ENCODE measurements at places on chromosomes 13 and 19.

GRCh38 chr13:79799059-79799867, 318.3 kb downstream of the NDFIP2 start:
- DNase-seq, result no peak

DNA sequence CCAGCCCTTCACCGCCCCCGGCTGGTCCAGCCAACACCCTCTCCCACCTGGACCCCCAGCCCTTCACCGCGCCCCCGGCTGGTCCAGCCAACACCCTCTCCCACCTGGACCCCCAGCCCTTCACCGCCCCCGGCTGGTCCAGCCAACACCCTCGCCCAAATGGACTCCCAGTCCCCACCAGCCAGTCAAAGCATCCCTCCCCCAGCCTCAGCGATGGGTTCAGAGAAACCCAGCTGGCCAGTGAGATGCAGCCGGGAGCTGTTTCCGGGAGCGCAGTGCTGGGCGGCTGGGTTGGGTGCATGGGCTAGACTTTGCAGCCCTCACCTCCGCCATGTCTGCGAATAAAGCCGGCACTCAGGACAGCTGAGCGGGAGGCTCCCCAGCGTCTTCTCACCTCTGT, 6.5 kb upstream of the CDC34 start:
- no peak for DNase-seq

GRCh38 chr19:6465006-6465405, 935 bp downstream of the CRB3 start:
- DNase-seq, result no peak

GRCh38 chr13:51255556-51255955, 33.4 kb downstream of the FAM124A start:
- DNase-seq, result no peak

DNA sequence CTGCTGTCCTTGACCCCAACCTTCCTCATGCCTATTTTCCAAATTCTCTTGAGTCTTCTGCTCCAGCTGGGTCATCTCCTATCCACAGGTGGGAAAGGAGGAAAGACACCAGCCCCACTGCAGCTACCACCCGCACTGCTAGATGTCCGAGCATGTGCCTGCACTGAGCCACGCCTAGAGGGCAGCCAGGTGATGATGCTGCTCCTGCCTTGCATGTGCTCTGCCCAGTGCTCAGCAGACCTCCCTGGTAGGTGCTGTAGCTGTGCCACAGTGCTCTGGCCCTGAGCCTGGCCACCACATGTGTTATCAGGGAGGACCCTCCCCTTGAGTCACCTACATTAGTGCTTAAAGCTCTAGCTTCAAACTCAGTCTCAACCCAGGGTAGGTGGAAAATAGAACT, 6.9 kb upstream of the CYSLTR2 start:
- DNase-seq, result no peak

GRCh38 chr19:16446108-16446723, 25.6 kb downstream of the EPS15L1 start:
- no peak for DNase-seq

GRCh38 chr19:42185277-42185676, 32.2 kb downstream of the DEDD2 start:
- DNase-seq, result peak; percentile 23

DNA sequence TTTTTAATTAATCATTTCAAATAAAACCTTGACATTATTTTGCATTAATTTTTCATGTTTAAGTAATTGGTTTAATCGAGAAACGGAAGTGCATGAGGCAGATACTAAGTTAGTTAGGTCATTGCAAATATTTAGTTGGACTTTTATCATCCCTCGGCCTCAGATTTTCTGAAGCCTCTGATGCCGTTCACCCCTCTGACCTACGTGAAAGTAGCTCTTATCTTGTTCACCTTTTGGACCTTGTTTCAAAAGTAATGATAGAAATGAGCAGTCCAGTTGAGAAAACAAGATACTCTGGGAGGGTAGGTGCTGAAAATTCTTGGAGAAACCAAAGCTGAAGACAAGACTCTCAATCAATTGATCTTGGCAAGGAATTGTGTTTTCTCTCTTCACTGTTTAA, 23.0 kb downstream of the LAIR2 start:
- no peak for DNase-seq

- DNase-seq, result peak; percentile 17
Observed at GRCh38 chr13:36858290-36858689, 39.3 kb downstream of the RFXAP start.

- DNase-seq, result peak; percentile 57
Observed at GRCh38 chr19:54248016-54248601, 5.5 kb upstream of the LILRA6 start.

DNA sequence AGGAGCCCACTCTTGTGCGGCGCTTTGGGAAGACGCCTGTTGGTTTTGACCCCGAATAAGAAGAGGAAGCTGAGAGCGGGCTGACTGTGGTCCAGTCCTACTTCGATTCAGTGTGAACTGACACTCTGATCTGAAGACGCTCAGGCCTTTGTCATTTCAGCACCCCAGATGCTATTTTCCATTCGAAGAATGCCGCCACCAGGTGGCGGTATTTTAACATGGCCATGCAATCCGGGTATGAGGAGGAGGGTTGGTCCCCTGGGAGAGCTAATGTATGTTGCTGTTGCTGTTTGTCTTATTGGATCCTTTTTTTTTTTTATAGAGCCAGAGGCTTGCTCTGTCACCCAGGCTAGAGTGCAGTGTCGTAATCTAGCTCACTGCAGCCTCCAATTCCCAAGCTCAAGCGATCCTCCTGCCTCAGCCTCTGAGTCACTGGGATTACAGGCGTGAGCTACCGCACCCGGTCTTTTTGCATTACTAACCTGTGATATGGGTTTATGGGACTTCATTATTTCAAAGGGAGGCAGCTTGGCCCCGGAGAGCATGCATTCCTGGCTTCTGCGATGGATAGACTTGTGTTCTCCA, 803 bp upstream of the TIMM44 start:
- DNase-seq, result peak; percentile 91

- DNase-seq, result no peak
Observed at GRCh38 chr13:46963904-46964303, 67.1 kb upstream of the HTR2A start.

GRCh38 chr13:80345771-80346510, 5.0 kb upstream of the SPRY2 start:
- no peak for DNase-seq

GRCh38 chr19:50668416-50668815, 19.2 kb downstream of the C19orf81 start:
- no peak for DNase-seq

DNA sequence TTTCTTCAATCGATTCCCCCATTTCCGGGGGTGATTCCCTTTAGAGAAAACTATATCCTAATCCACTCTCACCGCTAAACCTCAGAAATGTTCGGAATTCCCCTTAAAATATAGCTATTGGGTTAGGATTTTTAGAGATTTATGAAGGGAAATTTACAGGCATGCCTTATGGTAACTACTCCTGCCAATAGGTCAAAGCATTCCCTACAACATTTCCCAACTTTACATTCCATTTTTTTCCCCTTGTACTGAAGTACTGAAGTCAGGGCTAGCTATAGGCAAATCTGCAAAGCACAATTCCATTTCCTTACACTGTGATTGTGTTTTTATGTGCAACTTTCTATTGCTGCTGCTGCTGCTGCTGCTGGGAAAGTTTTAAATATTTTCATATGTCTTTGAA, 2.1 kb downstream of the EDNRB start:
- no peak for DNase-seq

- no peak for DNase-seq
Observed at GRCh38 chr13:44169018-44169911, 204.4 kb upstream of the SERP2 start.

- no peak for DNase-seq
Observed at GRCh38 chr19:46449228-46449627, 20.5 kb upstream of the PNMA8C start.

GRCh38 chr13:41231786-41232185, 31.6 kb downstream of the MTRF1 start:
- DNase-seq, result no peak

DNA sequence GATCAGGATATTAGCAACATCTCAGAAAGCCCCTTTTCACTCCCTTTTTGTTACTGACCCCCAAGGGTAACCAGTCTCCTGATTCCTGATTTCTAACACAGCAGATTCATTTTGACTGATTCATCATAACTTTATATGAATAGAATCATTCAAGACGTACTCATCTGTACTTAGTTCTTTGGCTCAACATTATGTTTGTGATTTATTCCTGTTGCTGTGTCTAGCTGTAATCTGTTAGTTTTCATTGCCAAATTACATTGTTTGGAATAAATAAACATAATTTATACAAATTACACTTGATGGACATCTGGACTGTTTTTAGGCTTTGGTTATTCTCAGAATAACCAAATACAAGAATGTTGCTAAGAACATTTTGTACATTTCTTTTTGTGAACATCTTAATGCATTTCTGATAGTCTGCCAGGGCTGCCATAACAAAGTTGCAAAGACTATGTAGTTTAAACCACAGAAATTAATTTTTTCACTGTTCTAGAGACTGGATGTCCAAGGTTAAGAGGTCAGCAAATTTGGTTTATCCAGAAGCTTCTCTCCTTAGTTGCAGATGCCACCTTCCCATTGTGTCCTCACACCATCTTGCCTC, 62.8 kb upstream of the EDNRB start:
- DNase-seq, result no peak

GRCh38 chr19:11140896-11141295, 14.7 kb downstream of the SPC24 start:
- DNase-seq, result no peak

GRCh38 chr19:2549701-2550191, 73.8 kb downstream of the GADD45B start:
- peak; percentile 92 for DNase-seq

- no peak for DNase-seq
Observed at GRCh38 chr13:52673465-52673864, 20.8 kb downstream of the SUGT1 start.

DNA sequence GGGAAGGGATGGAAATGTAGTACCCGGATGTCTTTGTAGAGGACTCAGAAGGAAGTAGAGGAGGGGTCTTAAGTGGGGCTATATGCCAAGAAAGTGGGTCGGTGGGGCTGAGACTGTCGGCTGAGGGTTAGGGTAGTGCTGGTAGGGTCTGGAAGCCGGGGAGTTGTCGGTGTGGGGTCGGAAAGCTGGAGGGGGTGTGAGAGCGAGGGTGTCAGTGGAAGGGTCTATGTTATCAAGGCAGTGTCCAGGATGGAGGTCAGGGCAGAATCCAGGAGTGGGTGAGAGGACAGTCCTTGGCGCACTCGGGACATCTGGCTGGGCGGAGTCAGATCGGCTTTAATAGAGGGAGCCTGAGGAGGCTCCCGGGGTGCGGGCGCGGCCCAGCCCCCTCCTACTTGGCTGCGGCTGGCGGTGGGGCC, 1.7 kb downstream of the HSPB6 start:
- DNase-seq, result no peak

GRCh38 chr13:105395041-105395440, 1140.4 kb downstream of the EFNB2 start:
- no peak for DNase-seq

- no peak for DNase-seq
Observed at GRCh38 chr19:52961981-52962380, 700 bp downstream of the ZNF816 start.

DNA sequence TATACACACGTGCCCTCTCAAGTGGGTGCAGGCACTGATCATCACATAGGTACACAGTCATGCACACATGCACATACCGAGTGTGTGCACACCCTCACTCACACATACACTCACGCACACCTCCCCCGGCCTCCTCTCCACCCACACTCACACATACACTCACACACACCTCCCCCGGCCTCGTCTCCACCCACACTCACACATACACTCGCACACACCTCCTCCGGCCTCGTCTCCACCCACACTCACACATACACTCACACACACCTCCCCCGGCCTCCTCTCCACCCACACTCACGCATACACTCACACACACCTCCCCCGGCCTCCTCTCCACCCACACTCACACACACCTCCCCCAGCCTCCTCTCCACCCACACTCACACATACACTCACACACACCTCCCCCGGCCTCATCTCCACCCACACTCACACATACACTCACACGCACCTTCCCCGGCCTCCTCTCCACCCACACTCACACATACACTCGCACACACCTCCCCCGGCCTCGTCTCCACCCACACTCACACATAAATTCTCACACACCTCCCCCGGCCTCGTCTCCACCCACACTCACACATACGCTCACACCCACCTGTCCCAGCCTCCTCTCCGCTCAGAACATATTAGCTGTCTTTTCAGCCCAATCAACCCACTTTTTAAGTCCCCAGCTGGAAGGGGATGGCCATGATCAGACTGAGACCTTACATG, 105.2 kb upstream of the VSTM2B start:
- no peak for DNase-seq

- no peak for DNase-seq
Observed at GRCh38 chr19:2041433-2041682, 9.7 kb downstream of the MKNK2 start.

DNA sequence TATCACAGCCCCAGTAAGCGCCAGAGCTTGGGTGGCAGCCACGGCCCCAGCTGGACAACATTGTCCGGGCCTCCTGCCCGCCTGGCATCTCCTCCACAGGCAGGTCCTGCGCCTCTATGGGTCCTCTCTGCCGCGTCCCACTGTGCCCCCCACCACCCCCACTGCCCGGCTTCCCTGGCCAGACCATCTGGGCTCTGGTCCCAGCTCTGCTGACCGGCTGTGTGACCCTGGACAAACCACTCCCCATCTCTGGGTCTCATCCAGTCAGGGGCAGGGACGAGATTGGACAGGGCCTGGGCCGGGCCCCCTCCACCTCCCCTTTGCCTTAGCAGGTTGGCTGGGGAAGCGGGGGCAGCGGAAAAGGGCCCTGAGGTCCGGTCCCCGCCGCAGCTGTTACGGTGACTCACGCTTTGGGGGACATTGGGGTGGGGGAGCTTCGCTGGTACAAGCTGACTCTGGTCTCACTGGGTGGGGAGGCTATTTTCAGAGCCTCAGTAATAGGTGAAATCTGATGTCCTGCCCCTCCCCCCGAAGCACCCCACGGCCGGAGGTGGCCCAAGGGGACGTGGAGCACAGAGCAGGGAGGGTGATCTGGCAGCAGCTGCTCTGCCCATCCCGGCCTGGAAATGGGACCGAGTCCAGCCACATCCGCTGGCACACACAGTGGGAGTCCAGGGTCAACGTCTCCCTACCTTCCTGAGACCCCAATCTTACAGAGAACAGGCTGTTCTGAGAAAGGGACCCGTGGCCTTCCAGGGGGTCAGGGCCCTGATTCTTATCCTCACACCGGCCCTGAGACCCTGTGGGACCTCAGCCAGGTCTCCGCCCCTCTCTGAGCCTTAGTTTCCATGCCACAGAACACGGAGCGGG, 9.1 kb downstream of the NFIC start:
- peak; percentile 91 for DNase-seq

GRCh38 chr19:39410017-39410830, 2.2 kb upstream of the PLEKHG2 start:
- no peak for DNase-seq

- DNase-seq, result no peak
Observed at GRCh38 chr13:24146961-24147569, 13.5 kb upstream of the SPATA13 start.

DNA sequence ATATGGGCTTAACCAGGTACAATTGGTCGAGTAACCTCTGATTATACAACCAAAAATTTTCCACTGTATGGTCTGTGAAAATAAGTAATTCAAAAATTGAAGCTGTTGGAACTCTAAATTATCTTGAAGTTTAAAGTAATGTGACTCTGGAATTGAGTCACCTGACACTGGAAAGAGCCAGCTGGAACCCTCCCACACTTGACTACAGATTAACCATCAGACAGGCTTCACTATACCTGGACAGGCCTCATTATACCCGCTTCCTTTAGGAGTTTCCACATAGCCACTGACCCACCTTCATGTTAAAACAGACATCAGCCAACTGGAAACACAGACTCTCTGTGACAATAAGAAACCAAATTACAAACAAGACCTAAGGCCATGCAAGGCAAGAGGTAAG, 1.3 kb downstream of the ZNF433 start:
- DNase-seq, result no peak

- peak; percentile 11 for DNase-seq
Observed at GRCh38 chr19:29247872-29248271, 34.9 kb upstream of the UQCRFS1 start.
